ENCODE measurements at places on chromosomes 3 and 15.

GRCh38 chr3:188253800-188254452, 100.0 kb downstream of the LPP start:
- no peak for DNase-seq

GRCh38 chr15:69400850-69401249, 13.3 kb upstream of the KIF23 start:
- DNase-seq, result no peak

DNA sequence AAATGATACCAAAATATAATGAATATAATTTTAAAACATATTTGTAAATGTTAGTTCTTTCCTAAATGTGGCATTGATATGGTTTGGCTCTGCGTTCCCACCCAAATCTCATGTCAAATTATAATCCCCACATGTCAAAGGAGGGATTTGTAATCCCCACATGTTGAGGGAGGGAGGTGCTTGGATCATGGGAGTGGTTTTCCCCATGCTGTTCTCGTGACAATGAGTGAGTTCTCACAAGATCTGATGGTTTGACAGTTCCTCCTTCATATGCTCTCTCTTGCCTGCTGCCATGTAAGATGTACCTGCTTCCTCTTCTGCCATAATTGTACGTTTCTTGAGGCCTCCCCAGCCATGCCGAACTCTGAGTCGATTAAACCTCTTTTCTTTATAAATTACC, 12.0 kb downstream of the CGGBP1 start:
- no peak for DNase-seq

DNA sequence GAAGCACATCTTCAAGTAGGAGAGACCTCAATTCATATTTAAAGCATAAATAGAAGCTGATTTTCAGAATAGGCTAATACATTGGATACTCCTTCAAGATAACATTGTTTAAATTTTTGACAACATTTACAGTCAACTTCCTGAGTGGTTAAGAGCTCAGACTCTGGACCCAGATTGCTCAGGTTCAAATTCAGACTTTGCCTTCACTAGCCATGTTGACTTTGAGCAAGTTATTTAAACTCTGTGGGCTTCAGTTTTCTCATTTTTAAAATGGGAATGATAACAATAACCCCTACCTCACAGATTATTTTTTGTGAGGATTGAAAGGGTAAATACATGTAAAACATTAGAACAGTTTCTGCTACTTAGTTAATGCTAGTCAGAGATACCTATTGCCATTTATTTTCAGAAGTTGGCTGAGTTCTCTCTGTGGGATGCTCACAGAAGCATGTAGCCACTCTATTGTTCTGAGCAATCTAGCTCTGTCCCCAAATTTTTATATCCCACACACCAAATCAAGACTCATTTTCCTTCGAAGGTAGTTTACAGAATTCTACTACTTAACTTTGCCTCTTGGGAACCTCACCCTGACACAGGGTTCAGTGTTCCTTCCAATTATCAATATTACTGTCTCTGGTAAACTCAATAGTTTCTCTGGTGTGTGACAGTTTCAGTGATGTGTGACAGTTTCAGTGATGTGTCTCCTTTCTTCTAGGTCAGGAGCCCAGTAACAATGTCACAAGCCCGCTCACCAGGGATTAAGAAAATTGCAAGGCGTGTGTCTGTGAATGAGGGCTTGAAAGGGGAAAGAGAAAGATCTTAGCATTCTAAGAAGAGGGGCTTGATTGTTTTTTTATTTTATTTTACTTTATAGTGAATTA, 79.4 kb upstream of the OSTN start:
- DNase-seq, result no peak

DNA sequence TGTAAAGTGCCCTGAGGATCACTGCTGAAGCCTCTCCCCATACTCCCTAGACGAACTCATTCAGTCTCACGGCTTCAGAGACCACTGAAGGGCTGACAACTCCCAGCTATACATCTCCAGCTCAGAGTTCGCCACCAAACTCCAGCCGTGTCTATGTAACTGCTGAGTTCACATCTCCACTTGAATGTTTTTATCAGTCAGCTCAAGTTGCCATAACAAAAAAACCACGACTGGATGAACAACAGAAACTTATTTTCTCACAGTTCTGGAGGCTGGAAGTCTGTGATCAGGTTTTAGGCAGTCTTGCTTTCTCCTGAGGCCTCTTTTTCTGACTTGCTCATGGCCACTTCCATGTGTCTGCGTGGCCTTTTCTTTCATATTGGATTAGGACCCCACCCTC, 223.0 kb upstream of the LRRFIP2 start:
- DNase-seq, result no peak

- no peak for DNase-seq
Measured at GRCh38 chr3:123778991-123779622, 105.0 kb downstream of the MYLK start.

DNA sequence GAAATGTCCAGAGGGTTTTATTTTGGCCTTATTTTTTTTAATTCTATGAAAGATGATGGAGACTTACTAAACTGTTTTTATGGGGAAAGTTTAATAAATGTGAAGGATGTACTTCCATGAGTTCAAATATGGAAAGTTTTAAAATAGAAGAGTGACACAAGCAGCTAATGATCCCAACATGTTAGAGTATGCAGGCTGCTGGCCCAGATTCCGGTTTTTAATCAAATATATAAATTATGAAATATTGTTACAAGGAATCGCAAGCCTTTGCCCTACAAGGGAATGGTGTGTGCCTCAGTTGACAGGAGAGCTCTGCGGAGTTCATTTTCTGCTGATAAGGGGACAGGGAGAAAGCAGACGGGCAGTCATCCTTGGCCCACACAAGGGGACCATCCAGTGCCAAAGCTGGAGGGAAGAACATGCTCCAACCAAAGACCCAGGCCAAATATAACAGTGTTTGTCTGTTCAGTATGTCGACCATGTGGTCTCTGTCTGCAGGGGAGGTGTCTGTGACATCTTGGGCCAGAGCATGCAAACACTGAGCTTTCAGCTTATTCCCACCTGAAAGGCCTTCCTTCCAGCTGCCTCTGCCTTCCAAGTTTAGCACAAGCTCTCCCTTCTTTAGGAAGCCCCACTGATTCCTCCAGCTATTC, 69.8 kb downstream of the SSUH2 start:
- DNase-seq, result no peak

DNA sequence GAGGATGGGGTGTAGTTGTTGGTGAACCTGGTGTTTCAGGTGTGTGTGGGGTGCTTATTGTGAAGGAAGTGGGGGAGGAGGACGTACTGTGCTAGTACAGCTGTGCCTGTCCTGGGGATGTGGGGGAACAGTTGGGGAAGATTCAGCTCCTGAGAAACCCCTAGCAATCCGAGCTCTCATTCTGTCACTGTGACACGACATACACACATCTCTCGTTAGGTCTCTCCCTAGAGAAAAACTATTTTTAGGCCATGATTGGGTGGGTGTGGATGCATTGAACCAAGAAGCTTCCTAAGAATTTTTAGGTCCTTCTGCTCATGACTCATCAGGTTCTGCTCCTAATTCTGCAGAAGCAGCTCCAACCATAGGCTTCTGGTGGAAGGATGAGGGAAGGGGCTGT, 54.3 kb downstream of the SLC30A4 start:
- no peak for DNase-seq

- DNase-seq, result peak; percentile 36
Measured at GRCh38 chr3:124078953-124079911, 87.3 kb upstream of the ROPN1 start.

DNA sequence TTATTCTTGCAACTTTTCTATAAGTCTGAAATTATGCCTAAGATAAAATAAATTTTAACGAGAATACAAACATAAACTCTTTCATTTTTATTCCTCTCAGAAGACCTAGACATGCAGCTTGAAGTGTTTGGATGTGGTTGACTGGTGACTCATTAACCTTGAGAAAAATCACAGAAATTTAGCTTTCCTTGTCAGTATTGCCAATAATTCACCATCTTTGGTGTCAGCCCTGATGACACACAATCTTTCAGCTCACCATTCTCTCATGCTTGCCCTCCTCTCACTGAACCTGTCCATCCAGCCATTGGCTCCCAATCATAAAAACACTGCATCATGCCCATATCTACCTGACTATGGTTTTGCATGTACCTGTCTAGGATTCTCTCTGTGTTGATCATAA, 22.6 kb upstream of the TNFAIP8L3 start:
- no peak for DNase-seq

GRCh38 chr15:60784483-60785254, 305.7 kb upstream of the ICE2 start:
- no peak for DNase-seq

GRCh38 chr15:68552344-68552743, 26.4 kb upstream of the CORO2B start:
- no peak for DNase-seq

DNA sequence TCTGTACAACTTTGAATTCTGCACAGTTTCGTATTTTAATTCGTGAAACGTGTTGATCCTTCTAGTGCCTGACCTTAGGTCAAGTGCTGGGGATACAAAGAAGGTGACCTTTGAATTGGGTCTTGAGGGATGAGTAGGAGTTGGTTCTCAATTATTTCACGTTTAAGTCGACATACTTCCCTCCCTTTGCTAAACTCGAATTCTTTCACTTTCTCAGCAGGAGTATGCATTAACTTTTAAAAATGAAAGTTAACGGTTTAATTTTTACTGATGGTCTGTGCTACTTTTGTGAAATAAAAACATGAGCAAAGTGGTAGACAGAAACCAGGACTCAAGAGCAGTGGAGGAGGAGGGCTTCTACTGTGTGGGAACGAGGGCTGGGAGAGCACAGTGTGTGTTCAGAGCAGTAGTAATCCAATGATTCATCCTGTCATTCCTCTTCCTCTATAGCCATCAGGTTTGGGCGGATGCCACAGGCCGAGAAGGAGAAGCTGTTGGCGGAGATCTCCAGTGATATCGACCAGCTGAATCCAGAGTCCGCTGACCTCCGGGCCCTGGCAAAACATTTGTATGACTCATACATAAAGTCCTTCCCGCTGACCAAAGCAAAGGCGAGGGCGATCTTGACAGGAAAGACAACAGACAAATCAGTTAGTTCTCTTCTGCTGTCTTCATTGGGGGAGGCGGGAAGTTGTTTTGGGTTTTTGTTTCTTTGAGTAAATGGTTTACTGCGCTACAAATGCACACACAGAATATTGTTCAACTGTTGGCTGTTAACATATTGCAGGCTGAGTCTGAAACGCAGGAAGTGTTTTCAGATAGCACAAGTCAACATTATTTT, 78.6 kb upstream of the TSEN2 start:
- DNase-seq, result no peak

DNA sequence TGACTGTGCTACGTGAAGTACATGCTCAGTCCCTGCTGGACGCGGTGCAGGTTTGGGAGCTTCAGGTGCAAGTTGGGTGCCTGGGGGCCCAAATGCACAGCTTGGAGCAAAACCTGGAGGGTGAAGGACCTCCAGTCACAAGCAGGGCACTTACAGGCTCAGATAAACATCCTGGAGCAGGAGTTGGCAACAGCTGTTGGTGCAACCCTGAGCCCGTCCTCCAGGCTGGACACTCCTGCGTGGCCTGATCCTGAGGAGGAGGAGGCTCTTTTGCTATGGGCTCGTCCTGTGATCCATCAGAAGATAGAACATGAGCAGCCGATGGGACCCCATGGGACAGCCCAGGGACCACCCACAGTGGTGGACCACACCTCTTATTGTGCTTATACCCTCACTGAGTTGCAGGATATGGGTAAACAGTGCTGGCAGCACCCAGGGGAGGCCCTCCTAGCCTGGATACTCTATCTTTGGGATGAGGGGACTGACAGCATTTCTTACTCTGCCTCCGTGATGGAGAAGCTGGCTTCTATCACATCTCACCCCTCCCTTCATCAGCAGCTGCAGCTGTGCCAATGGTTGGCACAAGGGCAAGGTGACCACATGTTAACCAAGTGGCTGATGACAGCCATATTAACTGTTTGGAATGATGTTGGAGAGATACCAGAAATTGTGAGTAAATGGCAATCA, 301.6 kb downstream of the ZPLD1 start:
- DNase-seq, result no peak

DNA sequence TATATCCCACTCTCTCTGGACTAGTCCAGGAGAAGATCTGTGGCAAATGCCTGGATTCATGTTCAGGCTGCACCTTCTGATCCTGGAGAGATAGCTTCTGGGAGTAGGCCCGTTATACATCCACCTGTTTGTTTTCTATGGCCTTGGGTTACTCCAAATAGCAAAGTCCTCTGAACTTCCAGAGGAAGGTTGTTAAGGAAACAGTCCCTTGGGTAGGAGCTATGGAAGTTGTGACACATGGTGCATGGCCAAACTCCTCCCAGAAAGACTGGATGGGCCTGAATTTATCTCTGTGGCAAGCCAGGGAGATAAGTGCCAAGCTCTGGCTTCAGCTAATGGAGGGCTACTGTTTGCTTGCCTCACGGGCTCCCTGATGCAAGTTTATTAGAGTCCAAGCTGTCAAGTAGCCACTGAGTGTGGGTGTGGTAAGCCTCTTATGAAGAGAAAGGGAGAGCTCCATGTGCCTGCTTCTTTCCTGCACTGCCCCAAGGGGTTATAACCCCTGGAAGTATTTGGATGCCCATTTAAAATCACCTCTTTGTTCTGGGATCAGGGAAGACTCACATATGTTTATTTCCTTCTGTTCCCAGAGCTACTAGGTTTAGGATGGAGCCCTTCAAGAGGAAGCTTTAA, 328.7 kb upstream of the ATP11B start:
- DNase-seq, result no peak

- no peak for DNase-seq
Measured at GRCh38 chr3:40073310-40074007, 236.0 kb upstream of the EIF1B start.

DNA sequence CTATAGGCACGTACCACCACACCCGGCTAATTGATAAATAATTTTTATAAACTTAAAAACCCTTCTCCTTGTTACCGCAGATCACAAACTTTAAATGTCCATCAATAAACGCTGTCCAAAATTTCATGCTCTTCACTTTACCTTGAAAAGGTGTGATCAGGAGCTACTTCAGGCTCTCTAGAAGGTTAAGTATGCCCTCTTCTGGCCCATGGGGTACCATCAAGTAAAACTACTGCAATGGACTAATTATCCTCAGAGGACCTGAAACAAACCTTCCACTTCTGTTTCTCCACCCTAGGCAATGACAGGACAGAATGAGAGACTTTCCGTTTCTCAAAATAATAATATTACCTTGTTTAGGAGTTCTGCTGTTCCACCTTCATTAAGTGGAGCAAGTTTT, 9.2 kb downstream of the LZTFL1 start:
- DNase-seq, result peak; percentile 29

DNA sequence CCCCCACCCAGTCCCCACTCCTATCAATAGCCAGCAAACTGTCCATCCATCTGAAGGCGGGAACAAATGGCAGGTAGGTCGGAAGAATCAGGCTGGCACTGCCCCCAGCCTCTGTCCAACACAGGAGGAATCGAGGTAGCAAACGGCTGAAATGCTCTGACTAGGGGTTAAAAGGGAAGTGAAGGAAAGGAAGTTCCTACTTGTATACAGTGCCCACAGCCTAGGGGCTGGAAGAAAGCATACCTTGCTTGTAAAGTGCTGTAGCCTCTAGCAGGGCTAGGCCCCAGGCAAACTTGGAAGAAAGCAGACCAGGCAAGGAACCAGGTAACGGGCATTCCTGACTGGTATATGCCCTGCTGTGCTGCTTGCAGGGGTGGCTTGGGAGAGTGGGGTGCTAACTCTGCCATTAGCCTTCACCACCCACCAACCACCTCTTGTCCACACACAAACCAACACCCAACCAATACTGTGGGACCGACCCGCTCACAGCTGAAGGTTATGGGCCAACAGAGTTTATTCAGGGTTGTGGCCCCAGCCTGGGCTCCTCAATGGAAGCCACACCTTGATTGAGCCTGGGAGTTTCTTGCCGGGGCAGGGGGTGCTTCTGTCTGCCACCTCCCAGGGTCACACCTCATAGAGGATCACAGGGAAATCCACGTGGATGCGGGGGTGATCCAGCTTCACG, 2.4 kb downstream of the TUSC2 start:
- DNase-seq, result no peak

All from natural killer cell (primary cell).